Panc1 (cell line): ENCODE measurements at places on chromosomes 3 and 15.

DNA sequence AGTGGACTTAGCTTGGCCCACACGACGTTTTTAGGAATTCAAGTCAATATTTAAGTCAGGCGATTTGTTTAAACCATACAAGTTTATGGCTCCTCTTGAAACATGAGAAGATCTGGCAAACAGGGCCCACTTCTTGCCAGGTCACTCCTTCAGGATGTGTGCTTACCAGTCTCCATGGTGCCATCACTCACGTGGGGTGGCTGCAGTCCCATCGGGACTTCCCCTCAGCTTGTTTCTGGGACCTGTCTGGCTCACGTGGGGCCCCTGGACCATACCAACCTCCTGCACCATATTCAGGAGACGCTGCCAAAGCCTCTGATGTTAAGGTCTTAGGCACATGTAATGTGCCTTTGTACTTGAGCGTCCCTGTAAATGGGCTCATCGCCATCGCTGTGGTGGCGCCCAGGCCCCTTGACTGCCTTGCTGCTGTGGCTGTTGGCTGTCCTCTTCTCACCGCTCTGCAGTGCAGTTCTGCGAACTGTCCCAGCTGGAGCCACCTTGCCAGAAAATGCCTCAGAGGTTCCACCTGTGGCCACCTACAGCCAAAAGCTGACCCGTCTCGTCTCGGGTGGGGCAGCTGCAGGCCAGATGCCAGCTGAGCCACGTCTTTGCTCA, 8.9 kb downstream of the MCM2 start:
- DNase-seq, result no peak

- DNase-seq, result no peak
Measured at GRCh38 chr3:12478326-12478725, 6.0 kb upstream of the TSEN2 start.

DNA sequence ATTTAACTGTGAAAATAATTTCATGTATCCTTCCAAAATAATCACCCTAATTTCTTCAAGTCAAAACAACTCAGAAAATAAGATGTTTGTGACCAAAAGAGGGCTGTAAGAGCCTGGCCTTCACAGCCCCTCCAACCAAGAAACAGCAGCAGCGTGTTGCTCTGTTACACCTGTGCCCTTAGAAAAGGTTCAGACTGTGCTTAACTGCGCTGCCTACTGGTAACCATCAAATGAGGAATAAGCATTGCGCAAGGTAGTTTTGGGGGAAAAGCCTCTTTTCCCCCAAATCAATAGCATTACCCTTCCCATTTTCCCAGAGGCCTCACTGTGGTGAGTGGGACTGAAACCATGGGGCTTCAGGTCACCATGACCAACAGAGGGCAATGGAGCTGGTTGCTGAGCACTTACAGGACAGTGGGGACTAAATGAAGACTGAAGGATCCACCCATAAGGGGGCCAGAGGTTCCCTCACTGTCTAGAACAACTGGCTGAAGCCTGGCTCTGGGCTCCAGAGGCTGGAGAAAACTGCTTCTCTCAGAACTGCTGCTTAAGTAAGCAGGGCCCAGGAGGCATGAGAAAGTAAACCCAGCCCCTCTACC, 110.7 kb downstream of the PLCH1 start:
- DNase-seq, result no peak

DNA sequence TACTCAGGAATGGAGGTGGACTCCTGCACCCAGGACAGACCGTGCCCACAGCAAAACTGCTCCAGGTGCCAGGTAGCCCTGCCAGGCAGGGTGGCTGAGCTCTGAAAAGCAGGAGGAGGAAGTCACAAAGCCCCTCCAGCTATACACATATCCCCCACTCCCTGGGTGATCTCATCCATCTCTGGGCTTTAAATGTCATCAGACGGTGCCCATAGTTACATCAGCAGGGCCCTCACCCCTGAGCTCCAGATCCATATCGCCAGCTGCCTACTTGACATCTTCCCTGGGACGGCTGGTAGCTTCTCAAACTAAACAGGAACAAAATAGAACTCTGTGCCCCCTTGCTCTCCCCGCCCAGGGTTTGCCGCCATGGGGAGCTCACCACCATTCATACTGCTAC, 87.7 kb downstream of the MEGF11 start:
- DNase-seq, result no peak

DNA sequence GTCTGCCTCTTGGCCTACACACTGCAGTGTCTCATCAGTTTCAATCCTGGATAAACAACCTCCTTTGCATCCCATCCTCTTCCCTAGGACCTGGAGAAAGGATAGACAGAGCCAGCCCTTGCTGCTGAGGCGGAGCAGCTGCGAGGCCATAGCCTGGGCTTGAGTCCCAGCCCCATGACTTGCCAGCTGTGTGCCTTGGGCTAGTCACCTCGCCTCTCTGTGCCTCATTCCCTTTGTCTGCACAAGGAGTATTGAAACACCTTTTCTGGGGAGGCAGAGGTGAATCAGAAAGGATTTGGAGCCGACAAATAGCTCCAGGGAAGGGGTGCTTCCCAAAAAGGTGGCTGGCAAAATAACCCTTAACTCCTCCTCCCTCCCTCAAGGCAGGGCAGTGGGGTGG, 65.0 kb upstream of the SLC6A1 start:
- no peak for DNase-seq

DNA sequence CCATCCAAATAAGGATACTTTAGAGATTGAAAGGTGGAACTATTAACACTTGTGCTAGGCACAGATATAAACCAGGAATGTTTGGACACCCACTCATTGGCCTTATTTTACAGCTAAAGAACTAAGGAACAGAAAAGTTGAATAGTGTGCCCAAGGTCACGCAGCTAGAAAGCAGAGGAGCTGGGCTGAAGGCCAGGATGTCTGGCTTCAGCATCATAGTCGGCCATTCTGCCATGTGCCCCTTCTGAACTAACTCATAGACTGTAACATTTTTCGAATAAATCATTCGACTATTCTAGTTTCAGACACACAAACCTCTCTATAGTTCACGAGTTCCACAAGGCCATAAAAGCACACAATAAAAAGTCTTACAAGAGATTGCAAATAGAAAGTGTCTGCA, 71.1 kb downstream of the SUMF1 start:
- DNase-seq, result no peak

DNA sequence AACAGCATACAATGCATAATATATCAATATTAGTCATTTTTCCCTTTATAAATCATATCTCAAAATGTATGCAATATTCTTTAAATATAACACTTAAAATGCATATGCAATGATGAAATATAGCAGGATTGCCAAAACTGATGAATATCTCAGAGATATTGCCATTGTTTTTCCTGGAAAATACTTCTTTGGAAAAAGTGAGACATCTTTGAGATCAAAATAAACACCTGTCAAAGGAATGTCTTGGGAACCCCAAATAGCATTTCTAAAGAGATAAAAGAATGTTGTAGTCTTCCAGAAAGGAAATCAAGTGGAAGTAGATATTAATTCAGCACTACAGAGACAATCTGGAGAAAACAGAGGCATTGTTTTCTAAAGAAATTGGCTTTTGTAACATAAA, 457.8 kb upstream of the UBE2E2 start:
- DNase-seq, result no peak

DNA sequence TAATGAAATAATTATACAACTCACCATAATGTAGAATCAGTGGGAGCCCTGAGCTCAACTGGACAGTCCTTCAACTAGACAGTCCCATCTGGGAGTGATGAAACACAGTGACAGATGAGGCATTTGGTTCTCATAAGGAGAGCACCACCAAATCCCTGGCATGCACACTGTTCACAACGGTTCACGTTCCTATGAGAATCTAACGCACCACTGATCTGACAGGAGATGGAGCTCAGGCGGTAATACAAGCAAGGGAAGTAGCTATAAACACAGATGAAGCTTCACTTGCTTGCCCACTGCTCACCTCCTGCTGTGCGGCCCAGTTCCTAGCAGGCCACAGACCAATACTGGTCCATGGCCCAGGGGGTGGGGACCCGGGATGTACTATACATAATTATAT, 17.0 kb downstream of the PRKAR2A start:
- DNase-seq, result no peak

DNA sequence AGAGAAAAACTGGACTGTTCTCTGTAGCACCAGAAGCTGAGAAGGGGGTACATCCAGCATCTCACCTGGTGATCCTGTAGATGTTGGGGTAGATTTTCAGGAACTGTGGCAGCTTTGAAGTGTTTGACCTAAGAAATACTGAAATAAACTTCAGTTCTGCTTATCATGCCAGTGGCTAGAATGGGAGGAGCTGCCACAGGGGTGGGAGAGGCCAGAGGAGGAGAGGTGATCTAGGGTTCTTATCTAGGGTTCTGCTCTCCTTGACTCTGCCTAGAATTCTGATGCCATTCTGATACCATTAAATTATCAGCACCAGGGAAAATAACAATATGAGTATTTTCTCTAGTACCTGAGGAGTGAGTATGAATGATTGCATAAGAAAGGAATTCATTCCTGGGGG, 10.2 kb upstream of the CPOX start:
- DNase-seq, result no peak

DNA sequence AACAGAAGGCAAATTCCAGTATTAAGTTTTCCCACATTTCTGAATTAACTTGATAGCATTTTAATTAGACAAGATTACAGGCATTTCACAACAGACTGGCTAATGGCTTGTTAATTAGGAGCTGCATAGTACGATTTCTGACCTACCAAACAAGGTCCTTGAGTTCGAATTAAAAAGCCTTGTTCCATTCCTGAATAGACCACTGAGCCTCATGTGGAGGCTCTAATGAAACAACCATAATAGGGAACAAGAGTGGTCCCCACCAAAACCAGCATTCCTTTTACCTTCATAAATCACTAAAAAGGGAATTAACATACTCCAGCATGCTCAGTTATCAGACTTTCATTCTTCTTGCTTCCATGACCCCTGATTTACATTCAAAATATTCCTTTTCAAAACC, 66.4 kb downstream of the PRTG start:
- DNase-seq, result no peak

GRCh38 chr15:35751413-35752133, 205.6 kb upstream of the DPH6 start:
- DNase-seq, result peak; percentile 50
